ENCODE measurements at places on chromosomes 7 and 10.

DNA sequence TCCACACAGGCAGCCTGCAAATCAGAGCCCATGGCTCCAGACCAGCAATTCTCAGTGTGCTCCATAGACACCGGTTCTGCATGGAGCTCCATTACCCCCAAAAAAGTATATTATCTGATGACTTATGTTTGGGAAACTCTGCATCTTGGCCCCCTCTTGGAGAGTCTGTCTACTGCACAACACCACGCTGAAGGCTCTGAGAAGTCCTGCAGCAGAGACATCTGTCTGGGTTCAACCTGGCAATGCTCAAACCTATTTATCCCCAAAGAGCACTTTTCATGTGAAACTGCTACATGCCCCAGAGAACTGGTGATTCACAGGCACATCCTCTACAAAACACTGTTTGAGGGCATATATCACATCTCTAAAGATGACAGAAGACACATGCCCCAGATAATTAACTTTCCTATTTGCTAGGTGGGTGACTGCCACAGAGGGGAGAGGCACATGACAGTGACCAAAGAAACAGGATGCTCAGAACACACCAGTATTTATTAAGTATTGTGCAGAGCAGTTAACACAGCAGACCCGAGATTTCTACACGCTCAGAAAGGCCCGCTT is 83.8 kb downstream of the DLG5 start:
- no peak for DNase-seq

- DNase-seq = no peak
Observed at GRCh38 chr7:16874066-16874465, 7.7 kb downstream of the AGR3 start.

DNA sequence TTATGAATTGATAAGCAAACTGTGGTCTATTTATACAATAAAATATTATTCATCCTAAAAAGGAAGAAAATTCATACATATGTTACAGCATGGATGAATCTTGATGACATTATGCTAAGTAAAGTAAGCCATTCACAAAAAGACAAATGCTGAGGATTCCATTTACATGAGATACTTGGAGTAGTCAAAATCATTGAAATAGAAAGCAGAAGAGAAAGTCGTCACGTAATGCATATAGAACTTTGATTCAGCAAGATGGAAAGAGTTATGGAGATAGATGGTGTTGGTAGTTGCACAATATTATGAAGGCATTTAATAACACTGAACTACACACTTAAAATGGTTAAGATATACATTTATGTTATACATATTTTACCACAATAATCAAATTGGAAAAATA is 309.7 kb upstream of the KLF6 start:
- no peak for DNase-seq

- DNase-seq = no peak
Observed at GRCh38 chr10:97025613-97026242, 160.0 kb downstream of the SLIT1 start.

DNA sequence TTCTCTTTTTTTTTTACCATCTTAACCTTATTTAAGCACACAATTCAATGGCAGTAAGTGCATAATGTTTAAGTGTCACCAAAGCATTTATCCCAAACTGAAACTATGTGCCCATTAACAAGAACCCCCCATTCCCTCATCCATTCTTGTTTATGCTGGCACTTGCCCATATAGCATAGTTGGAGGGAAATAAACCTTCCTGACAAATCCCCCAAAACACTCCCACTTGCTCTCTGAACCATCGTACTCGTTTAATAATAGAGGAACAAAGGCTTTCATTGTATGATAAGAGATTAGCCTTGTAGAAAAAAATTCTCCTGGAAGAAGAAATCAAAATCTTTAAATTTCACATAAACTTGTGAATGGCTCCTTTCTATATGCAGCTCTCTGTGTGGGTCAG is 26.4 kb upstream of the KCNMA1 start:
- DNase-seq = no peak

- no peak for DNase-seq
Observed at GRCh38 chr10:30459283-30459682, 25.3 kb downstream of the MAP3K8 start.

DNA sequence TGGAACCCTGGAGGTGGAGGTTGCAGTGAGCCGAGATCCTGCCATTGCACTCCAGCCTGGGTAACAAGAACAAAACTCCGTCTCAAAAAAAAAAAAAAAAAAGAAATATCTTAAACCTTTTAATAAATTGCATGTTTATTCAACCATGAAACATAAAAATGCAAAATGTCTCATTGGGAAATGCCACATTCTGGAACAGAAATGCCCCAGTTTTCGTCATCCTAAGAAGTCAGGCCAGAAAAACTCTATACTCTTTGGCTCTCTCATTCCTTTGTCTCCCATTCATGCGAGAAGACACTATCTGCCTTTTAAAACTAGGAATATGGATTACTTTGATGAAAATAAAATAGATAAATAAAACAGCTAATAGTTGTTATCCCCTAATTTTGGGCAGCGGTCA is 21.5 kb upstream of the ABLIM1 start:
- DNase-seq = no peak

- DNase-seq = no peak
Observed at GRCh38 chr7:38558761-38559345, 72.3 kb downstream of the AMPH start.

DNA sequence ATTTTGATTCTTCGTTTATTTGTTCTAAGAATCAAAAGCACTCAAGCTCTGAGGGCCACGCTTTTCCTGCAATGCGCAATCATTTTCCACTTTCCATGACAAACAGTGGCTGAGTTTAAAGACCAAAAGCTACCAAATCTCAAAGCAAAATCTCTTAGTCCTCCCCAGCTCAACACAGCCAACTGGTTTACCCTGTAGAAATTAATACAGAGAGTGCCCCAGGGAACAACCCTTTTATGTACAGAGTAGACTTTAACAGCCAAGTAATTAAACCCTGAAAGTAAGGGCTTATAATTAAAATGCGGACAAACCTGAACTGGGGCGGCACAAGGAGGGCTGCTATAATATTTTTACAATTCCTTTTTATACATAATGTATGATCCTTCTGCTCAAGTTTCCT is 53.2 kb downstream of the FAM53B start:
- no peak for DNase-seq

DNA sequence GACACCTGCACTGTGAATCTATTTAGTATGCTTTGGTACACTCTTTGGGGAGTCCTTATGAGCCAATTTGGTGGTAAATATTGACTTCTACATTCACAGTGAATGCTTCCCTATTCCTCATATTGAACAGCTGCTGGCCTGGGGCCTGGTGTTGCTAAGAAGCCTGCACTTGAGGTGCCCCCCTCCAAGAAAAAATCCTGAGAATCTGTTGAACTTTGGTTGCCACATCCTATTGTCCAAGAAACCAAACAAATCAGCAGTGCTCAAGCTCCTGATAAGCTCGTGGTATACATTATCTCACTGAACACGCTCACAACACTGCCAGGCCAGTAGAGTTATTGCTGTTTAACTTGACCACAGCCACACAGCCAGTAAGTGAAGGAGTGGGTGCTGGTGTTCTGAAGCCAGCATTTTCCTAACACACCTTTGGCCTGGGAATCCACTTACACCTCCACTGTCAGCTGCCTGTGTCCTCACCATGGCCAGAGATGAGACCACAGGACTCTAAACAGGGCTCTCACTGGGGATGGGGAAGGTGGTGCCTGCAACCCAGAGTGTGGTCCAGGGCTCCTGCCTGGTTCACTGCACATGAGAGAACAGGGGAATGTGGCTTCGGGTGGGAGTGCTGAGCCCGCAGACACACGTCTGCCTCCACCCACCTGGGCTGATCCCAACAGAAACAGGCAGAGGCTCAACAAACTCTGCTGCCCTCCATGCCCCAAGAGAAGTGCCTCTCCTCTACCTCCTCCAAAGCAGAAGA is 6.7 kb downstream of the DDC start:
- no peak for DNase-seq

Data from amygdala (tissue), 56 donors.